Naive thymus-derived CD8-positive, alpha-beta T cell (primary cell): ENCODE measurements at places on chromosomes 1 and 21.
A peak's percentile ranks its signal among the peaks of the same experiment; 100 is the strongest.

DNA sequence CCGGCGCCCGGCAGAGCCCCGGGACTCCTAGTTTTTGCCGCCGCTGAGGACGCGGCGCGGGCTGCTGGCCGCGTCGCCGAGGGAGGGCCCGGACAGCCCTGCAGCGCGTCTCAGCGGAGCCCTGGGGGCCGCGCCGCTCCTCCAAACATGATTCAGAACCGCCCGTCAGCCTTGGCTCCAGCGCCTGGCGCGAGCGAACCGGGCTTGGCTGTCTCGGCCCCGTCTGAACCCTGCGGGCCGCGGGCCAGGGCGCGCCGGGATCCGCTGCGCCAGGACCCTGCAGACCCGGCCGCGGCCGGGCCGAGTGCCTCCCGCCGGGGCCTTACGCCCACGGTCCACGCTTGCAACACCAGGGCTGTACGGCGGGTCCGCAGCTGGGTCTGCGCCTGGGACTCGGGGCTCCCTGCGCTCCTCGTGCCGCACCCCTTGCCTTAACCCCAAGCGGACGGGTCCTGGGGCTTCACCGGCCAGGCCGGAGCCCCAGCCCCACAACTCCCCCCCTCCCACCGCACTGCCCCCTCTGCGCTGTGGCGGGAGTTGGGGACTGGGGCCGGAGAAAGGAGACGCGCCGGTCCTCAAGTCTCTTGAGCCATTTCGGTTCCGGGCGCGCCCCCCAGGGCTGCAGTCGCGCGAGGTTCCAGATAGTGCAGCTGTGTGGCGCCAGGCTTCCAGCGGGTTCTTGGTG, 48.4 kb upstream of the CD34 start:
- H3K27ac ChIP-seq, result no peak overlapping the region
- peak overlapping the region; percentile 77 for H3K4me3 ChIP-seq
- H3K36me3 ChIP-seq, result no peaks in the 10 kb centered on the region
- peaks cover 25% of the 10 kb centered on the region for H3K27me3 ChIP-seq
- H3K4me1 ChIP-seq, result peaks cover 13% of the 10 kb centered on the region

GRCh38 chr1:197736685-197737084, 38.6 kb downstream of the DENND1B start:
- peaks cover 13% of the 10 kb centered on the region for H3K36me3 ChIP-seq
- no peak for DNase-seq
- H3K27me3 ChIP-seq, result no peaks in the 10 kb centered on the region
- H3K4me1 ChIP-seq, result peaks cover 32% of the 10 kb centered on the region

DNA sequence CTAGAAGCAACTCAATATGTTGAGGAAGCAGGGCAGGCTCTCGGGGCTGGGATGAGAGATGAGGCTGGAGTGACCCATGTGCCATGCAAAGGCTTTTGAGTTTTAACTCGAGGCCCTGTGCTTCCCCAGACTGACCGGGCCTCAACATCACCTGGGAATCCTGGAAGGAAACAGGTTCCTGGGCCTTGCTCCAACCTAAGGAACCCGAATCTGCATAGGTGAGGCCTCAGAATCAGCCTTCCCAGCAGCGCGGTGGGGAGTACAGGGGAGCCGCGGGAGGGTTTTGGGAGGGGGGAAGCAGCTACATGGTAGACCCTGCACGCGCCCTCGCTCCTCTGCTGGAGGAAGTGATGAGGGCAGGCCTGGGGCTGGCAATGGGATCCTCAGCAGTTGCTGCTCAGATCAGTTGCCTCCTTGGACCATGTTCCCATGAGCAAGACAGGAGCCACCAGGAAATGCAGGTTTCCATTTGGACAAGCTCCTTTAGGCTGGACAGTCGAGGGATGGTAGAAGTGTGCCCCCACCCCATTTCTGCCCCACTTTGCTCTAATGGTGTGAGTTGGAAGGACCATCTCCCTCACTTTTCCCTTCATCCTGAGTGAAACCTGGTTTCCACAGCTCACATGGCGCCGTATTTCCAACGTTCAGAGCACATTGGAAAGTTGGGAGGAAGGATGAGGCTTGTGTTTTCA, 4.5 kb upstream of the KIAA1614 start:
- DNase-seq, result no peak
- H3K36me3 ChIP-seq, result no peaks in the 10 kb centered on the region
- peaks cover 42% of the 10 kb centered on the region for H3K27me3 ChIP-seq

DNA sequence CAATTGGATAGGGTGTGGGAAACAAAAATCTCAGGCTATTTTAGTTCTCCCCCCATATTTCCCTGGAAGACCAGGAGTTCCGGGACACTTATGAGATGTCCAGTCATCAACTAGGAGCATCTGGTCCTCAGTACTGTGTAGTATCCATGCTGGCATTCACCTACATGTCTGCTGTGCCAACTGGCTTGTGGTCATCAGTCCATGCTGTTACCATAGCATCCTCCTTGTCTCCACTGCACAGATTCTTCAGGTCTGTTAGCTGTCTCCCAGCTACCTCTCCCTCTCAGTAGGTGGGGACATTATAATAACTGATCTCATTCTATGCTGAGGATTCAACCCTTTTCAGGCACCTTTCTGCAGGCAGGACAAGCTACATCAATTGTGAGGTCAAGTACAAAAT, 302.9 kb downstream of the BARHL2 start:
- no peaks in the 10 kb centered on the region for H3K4me1 ChIP-seq
- no peak overlapping the region for H3K27ac ChIP-seq
- no peak overlapping the region for H3K4me3 ChIP-seq
- no peak for DNase-seq
- H3K36me3 ChIP-seq, result no peaks in the 10 kb centered on the region

DNA sequence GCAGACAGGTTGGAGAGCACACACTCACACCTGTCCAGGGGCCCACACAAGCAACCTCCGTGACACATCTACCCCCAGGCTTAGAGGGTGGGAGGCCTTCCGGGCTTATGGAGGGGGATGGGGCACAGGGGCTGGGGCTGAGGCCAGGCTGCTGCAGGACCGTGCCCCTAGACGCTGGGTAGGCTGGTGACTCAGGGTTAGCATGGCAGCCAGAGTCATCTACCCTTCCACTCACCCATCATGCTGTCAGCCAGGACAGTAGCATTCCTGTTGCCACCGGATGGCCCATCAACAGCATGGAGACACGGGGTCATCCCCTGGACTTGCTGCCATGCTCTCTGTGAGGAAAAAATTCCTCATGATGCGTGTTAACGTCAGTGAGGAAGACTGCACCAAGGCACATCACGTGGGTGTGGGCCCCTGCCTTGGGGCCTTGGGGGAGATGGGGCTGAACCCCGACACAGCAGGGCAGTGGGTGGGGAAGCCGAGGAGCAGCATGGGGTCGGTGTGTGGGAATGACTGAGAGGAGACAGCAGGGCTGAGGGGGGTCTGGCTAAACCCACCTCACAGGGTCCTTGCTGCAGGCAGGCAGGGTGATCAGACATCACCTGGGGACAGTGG, 52.8 kb downstream of the WNT9A start:
- no peak overlapping the region for H3K4me3 ChIP-seq
- no peaks in the 10 kb centered on the region for H3K27me3 ChIP-seq
- peaks cover 28% of the 10 kb centered on the region for H3K4me1 ChIP-seq
- H3K27ac ChIP-seq, result no peak overlapping the region
- H3K36me3 ChIP-seq, result no peaks in the 10 kb centered on the region

DNA sequence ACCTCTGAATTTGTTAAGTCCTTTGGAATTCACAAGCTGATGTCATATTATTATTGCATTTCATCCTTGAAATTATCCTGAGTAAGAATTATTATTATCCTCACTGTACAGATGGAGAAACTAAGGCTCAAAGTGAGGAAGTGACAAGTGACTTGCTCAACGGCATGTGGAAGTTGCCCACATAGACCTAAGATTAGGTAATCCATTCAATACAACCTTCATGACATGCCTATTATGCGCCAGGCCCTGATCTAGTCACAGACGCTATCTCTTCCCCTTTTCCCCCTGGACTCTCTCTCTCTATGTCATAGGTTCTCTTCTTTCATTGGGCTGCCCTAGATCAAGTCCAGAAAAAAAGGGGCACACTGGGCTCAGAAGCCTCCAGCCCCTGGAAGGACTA, 84.9 kb upstream of the KCNK2 start:
- no peaks in the 10 kb centered on the region for H3K36me3 ChIP-seq
- no peak overlapping the region for H3K4me3 ChIP-seq
- DNase-seq, result no peak
- H3K27me3 ChIP-seq, result no peaks in the 10 kb centered on the region
- H3K27ac ChIP-seq, result no peak overlapping the region
- H3K4me1 ChIP-seq, result no peaks in the 10 kb centered on the region

- H3K27me3 ChIP-seq, result peaks cover 14% of the 10 kb centered on the region
- H3K4me1 ChIP-seq, result peaks cover 4% of the 10 kb centered on the region
- no peak overlapping the region for H3K27ac ChIP-seq
- H3K36me3 ChIP-seq, result peaks cover 2% of the 10 kb centered on the region
Observed at GRCh38 chr1:212980123-212980785, 29.9 kb downstream of the VASH2 start.

- H3K4me3 ChIP-seq, result peak overlapping the region; percentile 91
- peak overlapping the region; percentile 99 for H3K27ac ChIP-seq
- H3K27me3 ChIP-seq, result peaks cover 11% of the 10 kb centered on the region
- no peak for DNase-seq
- peaks cover 29% of the 10 kb centered on the region for H3K4me1 ChIP-seq
- H3K36me3 ChIP-seq, result no peaks in the 10 kb centered on the region
Observed at GRCh38 chr1:207884266-207885029, 26.5 kb downstream of the CD34 start.

- no peaks in the 10 kb centered on the region for H3K27me3 ChIP-seq
- H3K4me3 ChIP-seq, result no peak overlapping the region
- H3K36me3 ChIP-seq, result peaks cover 6% of the 10 kb centered on the region
- DNase-seq, result no peak
- H3K27ac ChIP-seq, result no peak overlapping the region
Observed at GRCh38 chr1:59494145-59494833, 197.4 kb downstream of the FGGY start.

DNA sequence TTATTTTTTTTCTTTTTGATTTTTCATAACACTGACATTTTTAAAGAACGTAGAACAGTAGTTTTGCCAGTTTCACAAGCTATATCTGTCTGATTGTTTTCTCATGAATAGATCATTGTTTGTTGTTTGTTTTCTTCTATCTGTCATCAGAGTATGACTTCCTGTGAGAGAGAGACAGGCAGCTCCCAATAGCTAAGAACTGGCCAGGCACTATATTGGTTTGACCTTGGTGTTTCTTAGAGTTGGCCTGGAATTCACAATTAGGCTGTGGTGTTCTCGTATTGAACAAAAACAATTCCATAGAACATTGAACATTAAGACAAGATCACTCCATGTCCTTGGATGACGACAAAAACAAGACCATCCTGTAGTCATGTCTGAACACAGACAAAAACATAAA, 43.4 kb downstream of the RPS6KC1 start:
- no peaks in the 10 kb centered on the region for H3K27me3 ChIP-seq
- peaks cover 2% of the 10 kb centered on the region for H3K4me1 ChIP-seq
- no peak overlapping the region for H3K4me3 ChIP-seq
- no peak for DNase-seq
- H3K36me3 ChIP-seq, result peaks cover 9% of the 10 kb centered on the region
- H3K27ac ChIP-seq, result no peak overlapping the region

DNA sequence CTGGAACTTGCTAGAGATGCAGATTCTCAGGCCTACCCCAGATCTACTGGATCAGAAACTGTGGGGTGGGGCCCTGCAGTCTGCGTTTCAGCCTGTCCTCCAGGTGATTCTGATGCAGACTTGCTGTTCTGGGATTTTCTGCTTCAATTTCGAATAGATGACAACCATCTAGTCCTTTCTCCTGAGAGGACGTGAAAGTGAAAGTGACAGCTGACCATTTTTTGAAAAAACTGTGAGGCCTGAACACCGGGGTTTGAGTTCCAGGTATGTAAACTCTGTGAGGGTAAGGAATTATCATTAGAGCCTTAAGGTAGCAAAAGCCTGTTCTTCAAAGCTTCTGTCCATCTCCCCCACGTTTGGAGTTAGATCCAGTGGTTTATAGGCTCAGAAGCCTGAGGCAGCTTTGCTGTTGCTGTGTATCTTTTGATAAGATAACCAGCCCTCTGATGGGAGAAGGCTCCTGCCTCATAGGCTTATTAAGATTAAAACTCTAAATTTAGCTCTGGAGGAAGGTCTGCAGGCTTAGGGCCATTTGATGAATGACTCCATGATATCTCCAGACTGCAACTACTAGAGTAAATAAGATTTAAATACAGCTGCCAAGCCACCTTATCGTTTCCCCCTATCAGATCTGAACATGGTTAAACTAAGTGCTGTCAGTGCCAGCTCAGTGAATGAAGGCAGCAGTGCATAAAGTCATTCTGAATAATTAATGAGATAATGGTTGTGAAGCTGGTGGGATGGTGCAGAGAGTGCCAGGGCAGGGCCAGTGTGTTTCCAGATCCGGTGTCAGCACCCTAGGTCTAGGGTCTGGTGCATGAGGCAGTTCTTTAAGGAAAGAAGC, 335.2 kb downstream of the HHAT start:
- H3K36me3 ChIP-seq, result no peaks in the 10 kb centered on the region
- no peaks in the 10 kb centered on the region for H3K27me3 ChIP-seq
- DNase-seq, result no peak
- H3K27ac ChIP-seq, result no peak overlapping the region
- H3K4me3 ChIP-seq, result no peak overlapping the region
- peaks cover 7% of the 10 kb centered on the region for H3K4me1 ChIP-seq

DNA sequence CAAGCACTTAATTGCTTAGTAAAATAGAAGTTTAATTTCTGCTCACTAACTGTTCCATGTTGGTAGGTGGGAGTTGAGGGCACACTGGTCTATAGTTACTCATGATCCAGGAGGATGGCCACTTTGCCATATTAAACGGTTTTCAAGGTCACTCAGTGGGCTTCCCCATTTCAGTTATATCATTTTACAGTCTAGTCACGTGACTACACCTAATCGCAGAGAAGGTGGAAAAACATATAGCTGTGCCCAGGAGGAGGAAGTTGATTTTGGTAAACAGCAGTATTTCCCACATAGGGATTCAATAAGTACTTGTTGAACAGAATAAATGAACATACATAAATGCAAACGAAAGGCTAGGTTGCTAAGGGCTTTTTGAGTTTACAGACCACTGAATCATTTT, 541.1 kb upstream of the CAMK1G start:
- H3K36me3 ChIP-seq, result no peaks in the 10 kb centered on the region
- no peak overlapping the region for H3K27ac ChIP-seq
- no peak for DNase-seq
- no peak overlapping the region for H3K4me3 ChIP-seq
- no peaks in the 10 kb centered on the region for H3K4me1 ChIP-seq
- peaks cover 9% of the 10 kb centered on the region for H3K27me3 ChIP-seq
